A549 treated with RU486 at 1 μM for 4 hours (cell line): ENCODE measurements at places on chromosomes 7 and 10. TPM values are rescaled to one million over a fixed set of nuclear protein-coding genes. Genes with fewer than 3 reads are reported as not detected.

Gene PKD2L1
- 0.07 TPM in 1 of 5 replicates, not detected in the others for total RNA-seq

Gene FGF8
- 0.22 TPM in 1 of 5 replicates, not detected in the others for total RNA-seq

Gene RADIL
- total RNA-seq: 0.98 to 2.7 TPM (median 1.9 TPM) in 5 replicates

Gene MNX1
- 4.0 to 6.6 TPM (median 6.3 TPM) in 5 replicates for total RNA-seq

Gene FOXI2
- total RNA-seq: not detected in 5 replicates

Gene SLC29A4
- total RNA-seq: 8.3 to 15.3 TPM (median 14.5 TPM) in 5 replicates

Gene SLIT1
- total RNA-seq: 0.02 to 0.23 TPM (median 0.06 TPM) in 4 of 5 replicates, not detected in the other

Gene RHOBTB1
- total RNA-seq: 5.4 to 8.5 TPM (median 6.9 TPM) in 5 replicates

Gene CPA2
- total RNA-seq: 0.15 TPM in 1 of 5 replicates, not detected in the others
